NCI-H1092 treated with DMSO at 0.1 percent for 48 hours (cell line): ENCODE measurements at places on chromosomes 5 and 9.

- no peak for DNase-seq
Measured at GRCh38 chr9:99966716-99967115, 60.3 kb downstream of the STX17 start.

GRCh38 chr9:15116130-15116580 lies 190.9 kb downstream of the TTC39B start:
- DNase-seq = no peak

DNA sequence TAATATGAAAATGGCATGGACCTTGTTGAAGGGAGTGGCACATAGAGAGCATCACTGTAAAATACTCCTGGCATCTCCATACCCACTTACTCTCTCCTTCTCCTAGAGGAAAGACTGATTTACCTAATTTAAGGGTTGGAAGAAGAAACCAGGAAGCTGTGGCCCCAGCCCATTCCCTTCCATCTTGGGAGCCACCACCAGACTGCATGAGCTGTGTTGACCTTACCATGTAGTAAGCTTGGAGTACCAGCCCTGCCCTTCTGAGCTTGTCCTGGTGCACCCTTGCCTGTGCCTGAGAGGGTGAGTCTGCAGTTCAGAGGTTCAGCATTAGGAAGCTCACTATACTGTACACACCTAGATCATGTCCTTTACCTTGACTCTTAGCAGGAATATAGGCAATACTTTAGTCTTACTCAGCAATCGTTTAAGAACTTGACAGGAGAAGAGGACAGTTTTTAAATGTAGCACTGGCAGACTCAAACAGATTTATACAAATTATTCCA lies 35.7 kb upstream of the HMGCS1 start:
- DNase-seq = no peak

GRCh38 chr9:38619556-38620447 lies 594 bp downstream of the ANKRD18A start:
- peak; percentile 72 for DNase-seq

DNA sequence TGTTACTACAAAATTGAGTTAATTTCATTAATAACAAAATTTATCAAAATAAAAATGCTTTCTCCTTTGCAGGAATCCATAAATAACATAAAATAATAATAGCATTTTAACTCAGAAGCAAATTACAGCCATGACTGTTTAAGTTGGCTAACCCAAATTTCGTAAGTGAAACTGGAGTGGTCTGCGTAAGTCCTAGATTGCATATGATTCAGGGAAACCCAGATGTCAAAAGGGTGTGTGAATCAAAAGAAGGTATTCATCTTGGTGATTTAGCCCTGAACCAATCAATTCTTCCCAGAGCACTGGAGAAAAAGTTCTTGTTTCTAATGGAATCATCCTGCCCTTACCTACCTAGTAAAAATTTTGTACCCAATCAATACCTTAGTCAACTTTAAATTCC lies 547.6 kb downstream of the RAB3C start:
- no peak for DNase-seq

DNA sequence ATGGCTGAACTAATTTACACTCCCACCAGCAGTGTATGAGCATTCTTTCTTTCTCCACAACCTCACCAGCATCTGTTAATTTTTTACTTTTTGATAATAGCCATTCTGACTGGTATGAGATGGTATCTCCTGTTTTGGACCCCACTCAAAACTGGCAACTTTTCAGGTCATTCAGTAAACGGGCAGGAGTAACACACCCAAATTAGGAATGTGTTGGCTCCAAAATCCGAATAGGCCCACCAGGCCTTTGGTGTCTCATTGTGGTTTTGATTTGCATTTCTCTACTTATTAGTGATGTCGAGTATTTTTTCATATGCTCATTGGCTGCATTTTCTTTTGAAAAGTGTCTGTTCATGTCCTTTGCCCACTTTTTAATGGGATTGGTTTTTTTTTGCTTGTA lies 517.1 kb downstream of the TMEM232 start:
- DNase-seq = no peak

DNA sequence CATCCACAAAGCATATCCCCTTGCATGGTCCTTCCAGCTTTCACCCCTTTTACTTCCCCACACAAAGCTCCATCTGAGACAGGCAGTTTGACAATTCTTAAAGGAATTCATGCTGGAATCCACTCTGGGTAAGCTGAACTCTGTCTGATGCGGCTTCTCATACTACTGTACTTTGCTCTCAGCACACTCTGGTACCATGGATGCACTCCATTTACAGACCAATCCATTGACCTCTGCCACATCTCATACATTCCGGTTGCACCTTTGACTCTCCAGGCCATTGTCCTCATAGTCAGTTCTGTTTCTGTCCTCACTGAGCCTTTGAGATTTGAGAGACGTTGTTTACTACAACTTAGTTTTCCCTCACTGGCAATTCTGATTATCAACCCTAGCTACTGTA lies 12.2 kb downstream of the SPATA9 start:
- no peak for DNase-seq

DNA sequence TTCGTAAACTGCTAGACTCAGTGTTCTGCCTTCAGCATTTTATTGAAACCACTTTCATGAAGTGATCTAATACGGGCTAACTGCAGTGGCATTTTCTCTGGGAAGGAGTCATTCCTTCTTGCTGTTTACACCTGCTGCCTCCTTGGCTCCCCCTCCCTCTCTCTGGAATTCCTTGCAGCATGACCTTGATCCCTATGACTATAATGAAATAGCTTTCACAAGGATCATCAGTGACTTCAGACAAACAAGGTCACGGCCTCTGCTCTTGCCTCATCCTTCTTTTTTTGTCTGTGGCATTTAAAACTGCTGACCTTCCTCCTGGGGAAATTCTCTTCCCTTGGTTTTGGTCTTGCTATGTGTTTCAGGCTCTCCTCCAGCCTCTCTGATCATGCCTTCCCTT lies 90.2 kb downstream of the ZNF462 start:
- no peak for DNase-seq

- DNase-seq = no peak
Measured at GRCh38 chr5:581941-582340, 30.2 kb upstream of the CEP72 start.

GRCh38 chr5:33789567-33789957 lies 102.2 kb downstream of the ADAMTS12 start:
- DNase-seq = no peak

GRCh38 chr9:34507966-34508365 lies 14.8 kb downstream of the ENHO start:
- no peak for DNase-seq

GRCh38 chr9:88880199-88880598 lies 111.1 kb upstream of the S1PR3 start:
- no peak for DNase-seq

- no peak for DNase-seq
Measured at GRCh38 chr9:36118201-36118600, 18.3 kb upstream of the GLIPR2 start.

DNA sequence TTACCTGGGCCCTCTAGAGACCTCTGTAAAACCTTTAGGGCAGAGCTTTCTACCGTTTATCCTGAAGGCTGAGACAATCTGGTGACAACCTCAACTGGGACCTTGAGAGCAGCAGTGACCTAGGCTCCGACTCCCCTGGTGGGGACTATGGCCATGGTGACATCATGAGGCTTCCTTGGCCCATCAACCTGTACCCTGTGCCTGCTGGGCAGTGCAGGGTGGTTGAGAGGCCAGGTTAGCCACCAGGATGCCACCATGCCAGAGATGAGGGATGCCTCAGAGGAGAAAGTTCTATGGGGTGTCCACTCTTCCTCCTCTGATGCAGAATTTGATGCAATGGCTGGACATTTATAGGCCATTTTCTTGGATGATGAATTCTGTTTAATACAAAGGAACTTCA lies 194.8 kb downstream of the PDZD2 start:
- DNase-seq = no peak

DNA sequence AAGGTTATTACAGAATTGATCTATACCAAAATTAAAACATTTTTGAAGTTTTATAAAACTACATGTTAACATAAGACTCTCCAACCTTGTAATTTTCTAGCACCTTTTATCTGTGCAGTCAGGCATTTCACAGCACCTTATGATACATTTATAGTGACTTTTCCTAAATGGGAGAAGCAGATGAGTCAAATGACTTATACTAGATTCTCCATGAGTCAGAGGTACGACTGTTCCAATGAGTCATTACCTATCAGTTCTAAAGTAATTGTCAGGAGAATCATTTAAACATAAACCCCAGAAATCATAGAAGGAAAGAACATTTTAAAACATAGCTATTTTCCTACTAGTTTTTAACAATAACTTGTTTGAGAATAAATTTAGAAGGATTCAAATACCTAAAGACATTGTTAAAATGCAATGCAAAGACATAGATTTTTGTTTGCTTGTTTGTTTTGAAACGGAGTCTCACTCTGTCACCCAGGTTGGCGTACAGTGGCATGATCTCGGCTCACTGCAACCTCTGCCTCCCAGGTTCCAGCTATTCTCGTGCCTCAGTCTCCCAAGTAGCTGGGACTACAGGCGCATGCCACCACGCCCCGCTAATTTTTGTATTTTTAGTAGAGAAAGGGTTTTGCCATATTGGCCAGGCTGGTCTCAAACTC lies 34.7 kb upstream of the DMXL1 start:
- no peak for DNase-seq

GRCh38 chr5:30831605-30832004 lies 361.9 kb upstream of the CDH6 start:
- DNase-seq = no peak

- DNase-seq = no peak
Measured at GRCh38 chr5:6365142-6365976, 13.0 kb downstream of the MED10 start.
